ENCODE measurements at places on chromosomes 16 and 17.

GRCh38 chr16:80100846-80101451 lies 439.8 kb upstream of the DYNLRB2 start:
- DNase-seq: no peak

DNA sequence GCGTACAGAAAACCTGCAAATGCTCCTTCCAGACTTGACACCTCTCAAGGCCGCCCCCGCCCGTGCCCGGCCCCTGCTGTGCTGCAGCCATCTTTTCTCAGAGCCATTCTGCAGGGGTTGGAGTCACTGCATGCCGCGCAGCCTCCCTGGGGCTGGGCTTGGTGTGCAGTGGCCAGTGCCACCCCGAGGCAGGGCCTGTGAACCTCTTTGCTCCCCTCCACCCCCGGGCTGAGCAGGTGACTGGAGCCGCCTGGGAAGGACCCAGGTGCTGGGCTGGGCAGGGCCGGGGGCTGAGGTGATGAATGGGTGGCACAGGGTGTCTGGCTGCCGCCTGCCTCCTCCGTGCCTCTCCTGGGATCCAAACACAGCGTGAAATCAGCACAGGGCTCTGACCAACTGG lies 20.3 kb downstream of the MRM3 start:
- DNase-seq: no peak

- DNase-seq: no peak
These were observed 73.9 kb downstream of the ZZEF1 start for GRCh38 chr17:4068918-4069317.

DNA sequence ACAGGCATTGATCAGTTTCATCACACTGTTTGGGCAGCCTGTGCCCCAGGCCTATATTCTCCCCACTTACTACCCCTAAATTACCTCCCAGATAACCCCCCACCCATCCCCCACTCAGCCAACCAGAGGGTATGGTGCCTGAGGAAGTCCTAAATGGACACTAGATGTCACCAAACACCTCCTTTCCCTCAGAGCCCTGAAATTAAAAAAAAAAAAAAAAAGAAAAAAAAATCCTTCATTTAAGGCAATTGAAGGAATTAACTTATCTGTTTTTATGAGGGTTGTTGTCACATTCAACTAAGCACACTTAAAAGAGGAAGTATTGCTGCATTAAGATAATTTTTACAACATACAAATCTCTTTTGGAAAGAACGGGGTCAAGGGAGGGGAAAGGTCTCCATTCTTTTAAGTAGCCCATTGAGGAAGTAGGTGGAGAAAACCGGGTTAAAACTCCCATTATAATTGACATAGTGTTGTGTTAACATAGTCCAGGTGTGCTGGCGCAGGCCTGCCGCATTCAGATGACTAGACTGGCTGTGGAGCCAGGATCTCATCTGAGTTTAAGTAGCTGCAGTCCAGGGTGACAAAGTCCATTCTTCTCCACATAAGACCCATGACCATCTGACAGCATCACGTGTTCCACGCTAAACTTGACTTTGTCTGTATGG lies 46.3 kb downstream of the SNX11 start:
- no peak for DNase-seq
